ENCODE measurements at places on chromosomes 11 and 22. TPM values are rescaled to one million over a fixed set of nuclear protein-coding genes. Genes with fewer than 3 reads are reported as not detected.

Gene CTSW
- polyA plus RNA-seq, result not detected

Gene KRTAP5-8
- polyA plus RNA-seq, result not detected

Gene RASL10A
- not detected for polyA plus RNA-seq

Gene A4GALT
- polyA plus RNA-seq, result 19.1 TPM

Gene POU2F3
- polyA plus RNA-seq, result 0.17 TPM
